ENCODE measurements at places on chromosomes 5 and 9.

DNA sequence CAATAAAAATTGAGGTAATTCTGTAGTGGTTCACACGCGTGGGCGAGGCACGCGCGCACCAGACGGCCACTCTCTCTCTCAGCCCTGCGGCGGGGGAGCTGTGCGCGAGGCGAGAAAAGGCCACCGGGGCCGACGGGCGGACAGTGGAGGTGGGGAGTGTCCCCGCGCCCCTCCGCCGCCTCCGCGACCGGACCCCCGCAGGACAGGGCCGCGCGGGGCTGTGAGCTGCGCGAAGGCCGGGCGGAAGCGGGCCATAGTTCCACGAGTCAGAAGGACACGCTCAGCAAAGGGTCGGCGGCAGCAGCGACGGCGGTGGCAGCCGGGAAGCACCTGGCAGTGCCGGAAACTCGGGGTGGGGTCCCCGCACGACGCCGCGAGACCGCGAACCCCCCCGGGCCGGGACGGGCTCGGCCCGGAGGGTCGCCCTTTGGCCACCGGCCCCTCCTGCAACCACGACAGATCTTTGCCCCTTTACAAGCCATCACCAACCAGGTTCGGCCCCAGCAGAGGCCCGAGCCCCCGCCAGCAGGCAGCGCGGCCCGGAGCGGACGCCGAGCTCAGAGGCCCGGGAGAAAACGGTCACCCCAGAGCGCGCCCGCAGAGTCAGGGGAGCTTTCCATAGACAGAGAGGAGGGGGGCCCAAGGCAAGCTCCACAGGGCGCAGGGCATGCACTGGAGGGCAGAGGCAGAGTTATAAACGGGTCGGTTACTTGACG is 60.9 kb downstream of the ZNF354C start:
- no peak for DNase-seq

DNA sequence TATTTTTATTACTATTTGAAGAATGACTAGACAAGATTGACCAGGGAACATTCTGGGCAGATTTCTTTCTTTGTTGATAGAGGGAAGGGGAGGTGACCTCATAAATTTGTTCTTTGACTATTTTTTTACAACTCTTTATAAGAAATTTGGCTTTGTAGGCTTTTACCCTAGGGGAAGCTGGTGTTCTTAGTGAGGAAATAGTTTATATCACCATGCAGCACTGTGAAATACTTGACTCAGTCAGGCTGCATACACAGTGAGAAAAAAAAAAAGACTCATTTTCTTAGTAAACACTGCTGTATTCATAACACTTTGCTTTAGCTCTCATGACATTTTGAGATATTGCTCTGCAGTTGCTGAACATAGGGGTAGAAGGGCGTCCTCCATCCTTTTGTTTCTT is 336.6 kb upstream of the PIK3R1 start:
- peak; percentile 45 for DNase-seq

- no peak for DNase-seq
Measured at GRCh38 chr5:107289030-107289714, 381.6 kb downstream of the EFNA5 start.

GRCh38 chr9:115743709-115744605 is 409.6 kb upstream of the PAPPA start:
- no peak for DNase-seq

DNA sequence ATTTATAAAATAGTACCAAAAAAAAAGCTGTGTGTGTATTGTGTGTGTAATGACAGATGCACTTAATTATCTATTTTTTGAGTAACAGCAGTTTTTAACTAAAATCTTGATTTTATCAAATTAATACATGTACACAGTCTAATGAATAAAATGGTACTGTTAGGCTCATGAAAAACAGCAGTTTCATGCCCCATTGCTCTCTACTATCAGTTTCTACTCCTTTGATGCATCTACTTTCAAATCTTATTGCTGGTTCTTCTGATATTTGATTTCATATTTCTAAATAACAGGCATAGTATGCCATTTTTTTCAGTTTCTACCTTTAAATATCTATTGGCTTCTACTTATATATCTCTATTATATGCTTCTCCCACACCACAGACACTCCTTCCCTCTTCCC is 117.4 kb downstream of the CCDC171 start:
- DNase-seq: no peak

GRCh38 chr5:108735790-108736189 is 11.9 kb upstream of the FER start:
- DNase-seq: no peak
